ENCODE measurements at places on chromosomes 11 and 22.

DNA sequence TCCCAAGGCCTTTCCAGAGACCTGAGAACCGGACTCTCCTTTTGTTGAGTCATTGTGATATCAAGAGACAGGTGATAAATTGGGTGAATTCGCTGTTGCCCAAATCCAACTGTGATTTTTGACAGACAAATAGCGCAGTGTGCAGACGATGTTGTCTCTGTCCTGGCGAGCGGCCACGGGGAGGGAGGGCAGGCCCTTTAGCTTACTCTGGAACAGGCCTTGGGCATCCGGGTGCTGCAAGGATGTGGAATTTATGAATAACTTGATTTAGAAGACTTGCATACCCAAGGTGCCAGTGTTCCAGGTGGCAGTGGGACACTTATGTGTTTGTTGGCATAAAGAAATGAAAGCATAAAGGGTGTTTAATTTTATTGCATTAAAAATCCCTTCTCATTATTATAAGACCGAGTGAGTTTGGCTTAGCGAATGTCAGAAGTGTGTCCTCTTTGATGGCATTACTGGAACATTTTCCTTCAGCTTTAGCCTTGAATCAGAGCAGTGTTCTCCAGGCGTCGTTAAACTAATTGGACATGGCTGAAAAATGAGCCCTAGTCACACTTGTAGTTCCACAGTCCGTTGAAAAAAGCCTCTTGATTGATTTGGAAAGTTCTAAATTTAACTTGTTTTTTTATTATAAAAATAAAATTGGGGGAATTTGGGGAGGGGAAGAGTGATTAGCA lies 9.4 kb downstream of the LDLRAD3 start:
- DNase-seq, result no peak

GRCh38 chr22:45328822-45329529 lies 19.2 kb downstream of the FAM118A start:
- DNase-seq, result peak; percentile 22

DNA sequence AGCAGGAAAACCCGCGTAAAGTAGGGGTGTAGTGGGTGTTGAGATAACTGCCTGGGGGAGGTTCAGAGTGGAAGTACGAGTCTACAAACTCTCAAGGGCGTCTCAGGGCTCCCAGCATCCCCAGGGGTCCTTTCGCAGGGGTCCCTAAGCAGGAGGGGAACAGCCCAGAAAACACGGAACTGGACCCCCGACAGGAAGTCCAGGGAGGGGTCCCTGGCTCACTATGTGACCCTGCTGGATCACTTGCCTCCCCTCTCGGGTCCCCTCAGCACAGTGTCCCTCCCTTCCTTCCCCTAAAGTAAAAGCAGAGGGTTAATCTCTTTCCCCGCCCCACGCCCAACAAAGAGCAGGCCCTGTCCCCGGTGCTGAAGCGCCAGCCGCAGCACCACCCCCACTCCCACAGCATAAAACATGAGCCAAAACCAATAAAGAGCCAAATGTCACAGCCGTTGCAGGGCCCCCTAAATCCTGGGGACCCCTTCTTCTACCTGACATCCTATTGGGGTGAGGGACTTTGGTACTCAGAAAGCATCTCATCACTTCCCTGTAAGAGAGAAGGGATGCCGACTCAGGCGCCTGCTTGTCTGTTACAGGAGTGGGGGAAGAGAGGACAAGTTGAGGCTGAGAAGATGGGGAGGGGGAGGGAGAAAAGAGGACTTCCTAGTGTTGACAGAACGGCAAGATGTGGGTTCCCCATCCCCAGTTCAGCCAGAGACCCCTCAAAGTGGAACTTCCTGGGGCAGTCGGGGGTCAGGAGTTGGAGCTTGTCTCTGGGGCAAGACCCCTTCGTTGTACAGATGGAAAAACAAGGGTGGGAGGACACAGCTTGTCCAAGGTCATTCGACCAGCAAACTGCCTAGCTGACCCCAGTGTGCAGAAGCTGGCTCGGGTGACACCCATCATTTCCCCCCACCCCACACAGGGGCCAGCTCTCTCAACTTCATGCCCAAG lies 1.4 kb upstream of the NEFH start:
- no peak for DNase-seq

DNA sequence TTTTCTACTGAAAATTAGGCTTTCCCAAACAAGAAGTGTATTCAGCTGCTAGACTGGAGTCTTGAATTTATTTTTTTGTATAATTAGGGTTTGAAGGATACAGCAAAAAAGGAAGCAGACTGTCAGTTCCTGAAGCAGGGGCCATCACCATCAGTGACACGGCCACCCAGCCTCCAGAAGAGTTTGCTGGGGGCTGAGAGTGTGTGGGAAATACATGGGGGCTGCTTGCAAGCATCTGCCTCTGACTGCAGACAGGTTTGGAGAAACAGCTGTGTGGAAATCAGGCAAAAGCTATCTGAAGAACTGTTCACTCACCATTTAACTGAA lies 23.0 kb downstream of the FZD4 start:
- DNase-seq, result no peak

DNA sequence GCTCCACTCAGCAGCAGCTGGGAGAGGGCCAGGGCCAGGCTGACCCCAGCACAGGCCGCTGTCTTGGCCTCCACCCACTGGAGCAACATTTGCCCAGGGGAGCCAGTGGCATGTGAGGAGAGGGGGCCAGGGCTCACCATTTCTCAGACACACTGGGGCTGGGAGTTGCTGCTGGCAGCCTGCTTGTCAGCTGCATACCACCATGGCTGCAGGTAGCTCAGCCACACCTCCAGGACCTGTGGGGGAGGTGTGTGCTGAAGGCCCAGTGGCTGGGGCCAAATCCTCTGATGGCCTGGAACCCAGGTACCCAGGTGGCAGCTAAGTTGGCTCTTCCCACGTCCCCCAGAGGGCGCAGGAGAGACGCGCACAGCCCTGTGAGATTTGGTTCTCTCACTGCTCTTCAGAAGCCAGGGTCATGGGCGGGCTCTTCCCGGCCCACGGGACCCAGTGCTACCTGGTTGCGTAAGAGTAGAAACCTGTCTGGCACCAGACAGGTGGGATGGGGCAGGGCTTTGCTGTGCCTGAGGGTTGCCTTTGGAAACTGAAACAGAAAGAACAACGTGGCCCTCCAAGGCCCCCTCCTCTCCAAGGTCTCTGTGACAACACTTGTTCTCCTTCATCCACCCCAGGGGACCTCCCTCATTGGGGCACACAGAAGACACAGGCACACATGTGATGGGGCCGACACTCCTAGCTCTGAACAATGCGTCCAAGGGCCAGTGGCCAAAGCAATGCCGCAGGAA lies 98.8 kb downstream of the MED15 start:
- peak; percentile 51 for DNase-seq

DNA sequence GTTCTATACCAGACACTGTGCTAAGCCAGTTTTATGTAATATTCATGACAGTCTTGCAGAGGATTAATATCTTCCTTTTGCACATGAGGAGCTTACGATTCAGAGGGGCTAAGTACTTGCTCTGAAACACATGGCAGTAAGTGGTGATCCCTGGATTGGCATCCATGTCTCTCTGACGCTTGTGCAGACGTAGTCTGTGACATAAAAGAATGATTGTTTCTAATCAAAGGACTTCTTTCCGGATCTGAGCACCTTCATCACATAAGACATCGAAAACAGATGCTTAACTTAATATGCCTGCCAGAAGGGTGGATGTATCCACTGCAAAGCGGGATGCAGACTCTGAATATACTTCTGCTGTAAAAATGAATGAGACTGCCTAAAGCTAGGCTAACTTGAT lies 74.8 kb downstream of the ARHGAP42 start:
- DNase-seq, result no peak

- peak; percentile 97 for DNase-seq
These were observed 40.0 kb downstream of the DCUN1D5 start for GRCh38 chr11:103051981-103052380.

- no peak for DNase-seq
These were observed 32.8 kb upstream of the LDLRAD3 start for GRCh38 chr11:35911013-35911412.

DNA sequence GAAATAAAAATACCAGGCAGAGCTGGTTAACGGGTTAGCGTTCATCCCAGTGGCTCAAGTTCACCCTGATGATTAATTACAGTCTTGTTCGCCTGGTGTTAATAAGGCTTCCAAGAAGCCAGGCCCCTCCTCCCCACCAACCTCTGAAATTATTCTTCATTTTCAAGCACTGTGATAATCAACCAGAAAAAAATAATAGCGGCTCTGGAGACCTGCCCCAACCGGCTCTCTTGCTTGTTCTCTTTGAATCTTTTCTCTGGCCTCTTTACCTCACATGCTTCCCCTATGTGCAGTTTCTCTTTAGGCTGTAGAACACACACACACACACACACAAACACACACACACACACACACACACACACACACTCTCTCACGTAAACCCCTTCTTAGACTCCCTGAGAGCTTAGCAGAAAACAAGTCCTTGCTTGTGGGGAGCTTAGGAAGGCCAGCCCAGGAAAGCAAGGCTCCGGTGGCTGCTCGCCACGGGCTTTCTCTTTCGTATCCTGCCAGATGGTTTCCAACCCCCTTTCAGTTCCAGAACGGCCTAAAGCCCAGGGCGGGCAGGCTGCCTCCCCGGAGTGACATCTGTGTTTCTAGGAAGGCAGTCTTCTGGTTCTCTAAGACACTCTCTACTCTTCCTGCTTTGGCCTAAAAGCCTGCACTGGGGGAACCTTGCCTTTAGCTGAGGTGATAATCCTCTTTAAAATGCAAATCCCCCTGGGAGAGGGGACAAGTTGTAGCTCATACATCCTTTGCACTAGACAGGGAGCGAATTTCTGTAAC lies 106.4 kb upstream of the SESN3 start:
- peak; percentile 70 for DNase-seq

GRCh38 chr11:1197886-1198560 lies 24.8 kb upstream of the MUC5B start:
- no peak for DNase-seq

DNA sequence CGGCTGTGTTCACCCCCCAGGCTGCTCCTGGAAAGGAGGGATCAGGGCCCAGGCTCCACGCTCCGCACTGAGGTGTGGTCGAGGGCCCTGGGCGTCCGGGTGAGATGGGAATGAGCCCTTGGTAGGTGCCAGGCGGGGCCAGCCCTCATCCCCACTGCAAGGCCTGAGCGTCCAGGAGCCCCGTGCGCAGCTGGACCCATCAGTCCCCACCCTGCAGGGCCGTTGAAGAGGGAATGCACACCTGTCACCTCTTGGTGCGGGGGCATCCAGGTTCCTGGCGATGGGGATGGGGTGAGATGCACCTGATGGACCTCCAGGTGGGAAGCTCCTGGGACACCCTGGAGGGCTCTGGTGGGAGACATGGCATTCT lies 72.2 kb downstream of the KCNQ1 start:
- DNase-seq, result no peak

DNA sequence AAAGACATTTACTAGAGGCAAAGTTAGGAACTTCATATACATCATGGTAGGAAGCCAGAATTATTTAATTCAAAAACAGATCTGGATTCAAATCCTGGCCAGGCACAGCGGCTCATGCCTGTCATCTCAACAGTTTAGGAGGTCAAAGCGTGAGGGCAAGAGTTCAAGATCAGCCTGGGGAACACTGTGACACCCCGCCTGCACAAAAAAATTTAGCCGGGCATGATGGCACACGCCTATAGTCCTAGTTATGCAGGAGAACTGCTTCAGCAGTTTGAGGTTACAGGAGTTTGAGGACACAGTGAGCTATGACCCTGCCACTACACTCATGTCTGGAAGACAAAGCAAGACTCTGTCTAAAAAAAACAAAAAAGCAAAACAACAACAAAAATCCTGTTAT lies 8.9 kb downstream of the MRTFA start:
- DNase-seq, result no peak

DNA sequence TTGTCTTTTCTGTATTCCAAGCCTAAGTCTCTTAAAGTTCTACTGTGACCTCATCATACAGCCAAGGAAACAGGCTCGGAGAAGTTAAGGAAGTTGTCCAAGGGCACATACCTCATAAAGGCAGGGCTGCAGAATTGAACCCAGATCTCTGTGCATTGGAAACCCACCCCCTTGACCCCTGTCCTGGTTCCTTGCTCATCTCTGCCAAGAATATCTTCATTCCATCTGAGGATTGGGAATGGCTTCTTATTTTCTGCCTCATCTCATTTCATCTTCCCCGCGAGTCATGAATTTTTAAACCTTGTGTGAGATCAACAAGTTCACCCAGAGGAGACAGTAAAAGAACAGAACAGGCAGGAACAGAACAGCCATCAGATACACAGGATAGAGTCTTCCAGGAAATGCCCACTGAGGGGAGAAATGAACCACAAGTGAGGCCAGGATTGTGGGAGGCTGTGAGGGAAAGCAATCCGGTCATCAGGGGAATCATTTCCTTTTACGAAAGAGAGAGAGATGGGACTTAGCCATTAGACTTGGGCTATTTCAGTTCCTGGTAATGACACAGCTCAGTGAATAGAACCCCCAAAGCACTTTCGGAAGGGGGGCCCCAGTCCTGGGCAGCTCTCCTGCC lies 34.4 kb upstream of the LRRC10B start:
- DNase-seq, result no peak

- DNase-seq, result no peak
These were observed 88.4 kb upstream of the TEAD1 start for GRCh38 chr11:12585861-12586260.

- no peak for DNase-seq
These were observed 6.1 kb upstream of the PNPLA3 start for GRCh38 chr22:43917521-43917920.

DNA sequence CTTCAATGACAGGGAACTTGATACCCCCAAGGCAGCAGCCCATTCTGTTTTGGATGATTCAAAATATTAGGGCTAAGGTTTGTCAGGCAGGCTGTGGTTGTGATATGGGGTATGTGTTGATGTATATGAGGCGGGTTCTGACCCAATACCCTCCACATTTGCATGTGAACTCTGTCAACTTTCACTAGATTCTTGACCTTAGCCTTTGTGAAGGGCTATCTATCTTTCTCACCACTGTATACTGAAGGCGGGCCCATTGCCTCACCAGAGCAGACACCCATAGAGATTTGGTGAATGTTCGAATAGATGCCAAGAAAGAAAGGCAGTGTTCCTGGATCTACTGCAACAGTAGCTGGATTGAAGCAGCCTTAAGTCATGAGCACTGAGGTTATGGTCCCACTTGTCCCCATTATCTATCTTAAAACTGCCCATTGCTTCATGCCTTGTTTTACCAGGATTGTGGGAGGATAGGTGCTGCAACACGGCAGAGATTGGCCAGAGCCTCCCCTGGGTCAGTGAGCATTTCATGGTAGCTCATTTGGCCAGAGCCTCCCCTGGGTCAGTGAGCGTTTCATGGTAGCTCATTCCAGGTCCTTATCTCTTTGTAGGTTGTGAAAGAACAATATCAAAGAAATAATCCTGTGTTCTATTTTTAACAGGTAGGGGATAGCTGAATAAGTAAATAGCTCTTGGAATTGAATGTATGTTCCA lies 399.6 kb downstream of the TMEM135 start:
- DNase-seq, result no peak

DNA sequence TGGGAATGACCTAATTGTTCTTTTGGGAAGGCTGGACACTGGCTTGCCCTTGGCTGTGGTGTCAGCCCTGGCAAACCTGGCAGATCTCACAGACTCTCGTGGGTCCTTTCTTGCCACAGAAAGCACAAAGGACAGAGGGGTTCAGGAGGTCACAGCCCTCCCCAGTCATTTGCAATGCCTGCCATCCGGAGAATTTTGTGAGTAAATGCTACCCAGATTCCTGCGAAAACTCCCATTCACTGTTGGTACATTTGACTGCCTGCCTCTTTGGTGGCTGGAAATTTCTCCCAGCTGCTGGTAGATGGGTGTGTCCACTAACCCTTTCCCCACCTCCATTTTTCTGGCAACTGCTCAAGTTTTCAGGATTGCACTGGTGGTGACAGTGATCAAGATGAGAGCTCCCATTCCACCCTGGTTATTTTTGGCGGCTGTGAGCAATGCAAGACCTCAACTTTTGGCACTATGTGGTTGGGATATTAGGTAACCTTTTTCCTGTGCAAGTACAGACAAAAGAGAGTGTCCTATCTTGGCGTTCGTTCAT lies 155.7 kb downstream of the NAV2 start:
- DNase-seq, result peak; percentile 96
